G401 (cell line): ENCODE measurements at places on chromosomes 2 and 18. TPM values are rescaled to one million over a fixed set of nuclear protein-coding genes. Genes with fewer than 3 reads are reported as not detected.

ZSWIM2 gene
- total RNA-seq: not detected in 2 replicates

PROM2 gene
- 0.03 TPM in 1 of 2 replicates, not detected in the other for total RNA-seq

CTAGE1 gene
- total RNA-seq: 0.03 TPM in 1 of 2 replicates, not detected in the other

MARCHF4 gene
- total RNA-seq: 0.06 and 0.14 TPM in 2 replicates

TSGA10 gene
- 1.8 and 5.8 TPM in 2 replicates for total RNA-seq

RUFY4 gene
- not detected in 2 replicates for total RNA-seq

PRKAG3 gene
- total RNA-seq: not detected in 2 replicates

UGT1A10 gene
- total RNA-seq: not detected in 2 replicates

KIF5C gene
- 9.3 and 10.7 TPM in 2 replicates for total RNA-seq

AMER3 gene
- total RNA-seq: not detected in 2 replicates

CLK1 gene
- total RNA-seq: 31.6 and 35.0 TPM in 2 replicates

SALL3 gene
- not detected in 2 replicates for total RNA-seq

HAT1 gene
- 65.3 and 122 TPM in 2 replicates for total RNA-seq

DNAH7 gene
- total RNA-seq: 0.06 TPM in 1 of 2 replicates, not detected in the other

CDH7 gene
- not detected in 2 replicates for total RNA-seq

EFR3B gene
- 0.18 and 0.37 TPM in 2 replicates for total RNA-seq

CAPN14 gene
- not detected in 2 replicates for total RNA-seq

TTC32 gene
- 8.9 and 9.0 TPM in 2 replicates for total RNA-seq

CCDC68 gene
- not detected in 2 replicates for total RNA-seq

PLEKHB2 gene
- 84.1 and 96.6 TPM in 2 replicates for total RNA-seq

ICOS gene
- total RNA-seq: not detected in 2 replicates

GKN1 gene
- not detected in 2 replicates for total RNA-seq

ITGB6 gene
- total RNA-seq: not detected in 2 replicates

PDE1A gene
- 1.1 and 10.9 TPM in 2 replicates for total RNA-seq

CMPK2 gene
- total RNA-seq: not detected in 2 replicates

GKN2 gene
- not detected in 2 replicates for total RNA-seq

SLC5A7 gene
- not detected in 2 replicates for total RNA-seq

CPS1 gene
- total RNA-seq: 12.8 and 17.1 TPM in 2 replicates

LOXHD1 gene
- not detected in 2 replicates for total RNA-seq

ASB3 gene
- total RNA-seq: 39.3 and 42.3 TPM in 2 replicates

TMEM18 gene
- total RNA-seq: 18.1 and 39.4 TPM in 2 replicates

C2orf92 gene
- total RNA-seq: 4.8 TPM in 1 of 2 replicates, not detected in the other

C2orf66 gene
- not detected in 2 replicates for total RNA-seq

UGT1A8 gene
- not detected in 2 replicates for total RNA-seq

HSBP1L1 gene
- 31.6 and 32.7 TPM in 2 replicates for total RNA-seq

EPG5 gene
- total RNA-seq: 4.6 and 5.8 TPM in 2 replicates
